RWPE2 (cell line): ENCODE measurements at places on chromosomes 3 and 15.
A peak's percentile ranks its signal among the peaks of the same experiment; 100 is the strongest.

DNA sequence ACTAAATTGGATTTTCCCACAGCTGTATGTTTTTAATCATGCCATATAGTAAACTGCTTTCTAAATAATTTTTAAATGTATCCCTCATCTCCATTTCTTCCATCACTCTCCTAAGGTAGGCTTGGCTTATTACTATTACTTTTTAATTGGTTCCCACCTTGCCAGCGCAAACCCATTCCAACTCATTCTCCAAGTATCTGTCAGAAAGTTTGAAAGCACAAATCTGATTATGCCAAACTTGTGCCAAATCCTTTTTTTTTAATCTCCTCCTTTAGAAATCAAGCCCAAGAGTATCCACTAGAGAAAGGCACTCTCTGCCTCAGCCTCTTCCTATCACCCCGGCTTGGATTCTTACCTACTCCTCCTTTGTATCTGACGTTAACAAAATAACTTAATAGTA, 784.5 kb downstream of the TBL1XR1 start:
- peaks cover 4% of the 10 kb centered on the region for H3K27me3 ChIP-seq
- no peak overlapping the region for H3K4me3 ChIP-seq
- no peak overlapping the region for H3K27ac ChIP-seq

DNA sequence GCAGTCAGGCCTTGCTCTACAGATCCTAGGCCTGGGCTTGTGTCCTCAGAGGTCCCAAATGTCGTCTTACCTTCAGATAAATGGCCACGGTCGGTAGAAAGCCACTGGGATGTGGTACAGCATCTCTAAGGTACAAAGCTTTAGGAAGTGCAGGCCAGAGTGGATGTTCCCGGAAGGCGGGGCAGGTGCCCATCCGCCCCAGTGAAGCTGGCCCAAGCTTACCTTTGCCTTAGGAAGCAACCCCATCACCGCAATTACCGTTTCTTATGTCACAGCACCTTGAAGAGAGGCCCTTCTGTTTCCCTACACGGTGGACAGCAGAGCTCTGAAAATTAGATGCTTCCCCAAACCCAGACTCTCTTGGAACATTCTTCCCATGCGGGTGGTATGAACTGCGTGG, 240.1 kb upstream of the LYSMD4 start:
- H3K4me3 ChIP-seq: no peak overlapping the region
- H3K36me3 ChIP-seq: no peaks in the 10 kb centered on the region
- peaks cover 10% of the 10 kb centered on the region for H3K4me1 ChIP-seq
- H3K27ac ChIP-seq: no peak overlapping the region

DNA sequence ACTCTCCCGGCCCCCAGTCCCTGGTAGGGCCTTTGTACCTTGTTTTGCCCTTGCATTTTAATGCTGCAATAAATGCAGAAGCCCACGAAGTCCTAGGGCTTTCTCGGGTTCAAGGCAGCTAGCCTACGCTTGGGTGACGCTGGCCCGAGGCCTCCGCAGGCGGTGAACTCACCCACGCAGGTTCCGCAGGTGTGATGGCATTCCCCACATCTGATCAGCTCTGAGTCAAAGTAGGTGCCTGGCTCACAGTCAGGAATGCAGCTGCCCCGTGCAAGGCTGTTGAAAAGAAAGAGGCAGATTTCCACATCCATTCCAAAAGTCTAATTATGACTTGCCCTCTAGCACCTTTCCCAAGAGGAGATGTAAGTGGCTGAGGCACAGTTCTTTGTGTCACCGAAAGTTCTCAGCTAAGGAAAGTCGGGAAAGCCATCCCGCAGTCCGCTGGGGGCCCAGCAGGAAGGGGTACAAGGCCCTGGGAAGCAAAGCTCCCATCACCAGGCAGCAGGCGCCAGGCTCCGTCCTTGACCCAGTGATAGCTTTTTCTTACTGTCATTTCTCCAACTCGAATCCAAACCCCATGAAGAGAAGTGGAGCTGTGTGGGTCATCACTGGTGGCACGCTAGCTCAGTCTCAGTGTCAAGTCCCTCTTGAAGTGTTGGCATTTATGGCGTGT, 23.2 kb upstream of the SNRPA1 start:
- H3K36me3 ChIP-seq: no peaks in the 10 kb centered on the region
- H3K4me1 ChIP-seq: no peaks in the 10 kb centered on the region
- no peak overlapping the region for H3K27ac ChIP-seq
- no peak overlapping the region for H3K4me3 ChIP-seq

- no peaks in the 10 kb centered on the region for H3K27me3 ChIP-seq
- H3K36me3 ChIP-seq: no peaks in the 10 kb centered on the region
- DNase-seq: no peak
- H3K4me1 ChIP-seq: peaks cover 23% of the 10 kb centered on the region
These were observed 36.2 kb downstream of the VGLL3 start for GRCh38 chr3:86954747-86955146.

DNA sequence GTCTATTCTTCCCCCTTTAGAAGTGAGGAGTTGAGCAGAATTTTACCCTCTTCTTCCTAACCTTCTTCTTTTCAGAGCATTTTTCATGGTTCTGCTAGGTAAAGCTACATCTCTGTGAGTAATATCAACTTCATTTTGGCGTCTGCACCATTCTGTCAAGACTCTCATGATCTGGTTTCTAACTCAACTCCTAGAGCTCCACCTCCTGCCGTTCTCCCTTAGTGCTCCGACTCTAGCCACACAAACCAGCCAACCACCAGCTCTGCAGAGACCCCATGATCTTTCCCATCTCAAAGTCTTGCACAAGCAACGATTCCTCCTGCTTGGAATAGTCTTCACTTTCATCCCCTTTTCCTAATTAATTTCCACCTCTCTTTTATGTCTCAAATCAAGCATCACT, 193.9 kb upstream of the TMC3 start:
- H3K27me3 ChIP-seq: peaks cover 30% of the 10 kb centered on the region
- H3K36me3 ChIP-seq: no peaks in the 10 kb centered on the region
- H3K4me3 ChIP-seq: no peak overlapping the region
- no peak overlapping the region for H3K27ac ChIP-seq

GRCh38 chr3:176321099-176321498, 876.2 kb downstream of the TBL1XR1 start:
- no peak overlapping the region for H3K27ac ChIP-seq
- H3K36me3 ChIP-seq: no peaks in the 10 kb centered on the region
- H3K27me3 ChIP-seq: no peaks in the 10 kb centered on the region
- DNase-seq: no peak

GRCh38 chr15:74174219-74174957, 878 bp downstream of the ISLR start:
- no peaks in the 10 kb centered on the region for H3K36me3 ChIP-seq
- DNase-seq: peak; percentile 66
- peaks cover 13% of the 10 kb centered on the region for H3K4me1 ChIP-seq
- no peaks in the 10 kb centered on the region for H3K27me3 ChIP-seq
- no peak overlapping the region for H3K4me3 ChIP-seq
- H3K27ac ChIP-seq: no peak overlapping the region

DNA sequence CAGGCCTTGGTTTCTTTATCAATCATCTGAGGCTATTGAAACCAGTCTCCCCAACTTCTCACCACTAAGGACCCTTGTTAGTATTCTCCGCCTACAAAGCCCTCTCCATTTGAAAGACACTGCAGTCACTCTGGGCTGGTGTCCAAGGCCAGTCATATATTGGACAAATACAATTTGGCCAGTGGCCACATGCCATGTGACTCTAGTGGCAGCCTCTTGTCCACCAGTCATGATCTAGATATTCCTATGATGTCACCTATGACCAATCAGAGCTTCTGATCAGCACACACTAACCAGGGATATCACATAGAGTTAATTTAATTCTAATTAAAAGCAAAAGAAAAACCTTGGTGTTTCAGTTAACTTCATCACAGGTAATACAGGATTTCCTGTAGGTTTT, 68.2 kb downstream of the RAB11A start:
- no peaks in the 10 kb centered on the region for H3K27me3 ChIP-seq
- DNase-seq: no peak
- no peak overlapping the region for H3K27ac ChIP-seq
- peaks cover 19% of the 10 kb centered on the region for H3K4me1 ChIP-seq
- no peak overlapping the region for H3K4me3 ChIP-seq

- no peaks in the 10 kb centered on the region for H3K4me1 ChIP-seq
- H3K36me3 ChIP-seq: no peaks in the 10 kb centered on the region
- H3K27me3 ChIP-seq: peaks cover 33% of the 10 kb centered on the region
- H3K27ac ChIP-seq: no peak overlapping the region
These were observed 13.4 kb upstream of the ITGA11 start for GRCh38 chr15:68445351-68445750.

- no peaks in the 10 kb centered on the region for H3K36me3 ChIP-seq
- no peaks in the 10 kb centered on the region for H3K27me3 ChIP-seq
- DNase-seq: no peak
- H3K27ac ChIP-seq: no peak overlapping the region
- no peak overlapping the region for H3K4me3 ChIP-seq
These were observed 4.0 kb upstream of the A4GNT start for GRCh38 chr3:138136201-138136600.

DNA sequence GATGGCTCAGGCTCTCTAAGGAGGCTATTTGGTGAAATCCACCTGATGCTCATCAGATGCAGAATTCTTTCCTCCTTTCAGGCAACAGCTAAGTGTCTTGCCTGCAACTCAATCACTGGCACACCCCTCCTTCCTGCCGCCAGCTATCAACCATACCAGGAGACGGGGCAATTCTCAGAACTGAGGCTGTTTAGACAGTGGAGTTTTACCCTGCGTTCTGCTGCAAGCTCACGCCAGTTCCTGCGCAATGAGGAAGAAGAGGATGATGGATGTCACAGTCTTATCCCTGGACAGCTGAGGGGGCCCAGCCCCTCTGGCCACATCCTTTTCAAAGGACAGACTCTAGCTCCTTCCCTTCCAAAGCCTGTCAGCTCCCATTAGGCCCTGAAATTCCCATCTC, 7.0 kb upstream of the MANF start:
- no peaks in the 10 kb centered on the region for H3K27me3 ChIP-seq
- H3K4me1 ChIP-seq: no peaks in the 10 kb centered on the region
- no peaks in the 10 kb centered on the region for H3K36me3 ChIP-seq
- no peak overlapping the region for H3K27ac ChIP-seq

GRCh38 chr15:39579487-39580116, 1.3 kb upstream of the THBS1 start:
- peak; percentile 97 for DNase-seq
- peaks cover 15% of the 10 kb centered on the region for H3K4me1 ChIP-seq
- no peaks in the 10 kb centered on the region for H3K27me3 ChIP-seq

- H3K4me3 ChIP-seq: peak within 1 kb of the TSS; percentile 47
- H3K36me3 ChIP-seq: no peaks in the 10 kb centered on the region
- no peak within 1 kb of the TSS for H3K27ac ChIP-seq
- no peaks in the 10 kb centered on the region for H3K4me1 ChIP-seq
These were observed at the start of gene EOMES for GRCh38 chr3:27721717-27722564. Gene EOMES, minus strand, starts transcription at chr3:27722323. Its CDS starts 29 bp downstream, at chr3:27722294.

DNA sequence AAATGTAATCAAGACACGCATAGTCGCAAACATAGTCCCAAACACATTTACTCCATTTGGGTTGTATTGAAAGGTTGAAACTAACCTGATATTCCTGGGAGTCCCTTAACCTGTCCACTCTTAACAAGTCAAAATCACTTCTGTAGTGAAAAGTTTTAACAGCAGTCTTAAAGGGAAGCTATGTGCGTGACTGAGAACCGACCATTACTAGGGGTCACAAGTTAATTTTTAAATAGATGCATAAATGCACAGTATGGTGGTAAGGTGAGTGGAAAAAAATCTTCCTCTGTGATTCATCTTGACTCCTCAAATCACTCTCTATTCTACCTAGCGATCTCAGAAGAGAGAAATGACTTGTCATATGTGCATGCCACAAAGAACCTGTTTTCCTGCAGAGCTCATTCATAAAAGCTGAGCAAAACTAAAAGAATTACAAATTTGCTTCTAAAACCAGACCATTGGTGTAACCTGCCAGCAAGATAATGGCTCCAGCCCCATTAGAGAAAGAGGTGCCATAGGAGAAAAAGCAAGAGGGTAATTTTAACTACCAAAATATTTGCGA, 4.8 kb downstream of the GPR15 start:
- H3K27me3 ChIP-seq: no peaks in the 10 kb centered on the region
- no peak for DNase-seq
- H3K4me1 ChIP-seq: no peaks in the 10 kb centered on the region
- no peak overlapping the region for H3K4me3 ChIP-seq
- H3K27ac ChIP-seq: no peak overlapping the region
- H3K36me3 ChIP-seq: no peaks in the 10 kb centered on the region

- no peak for DNase-seq
- H3K4me3 ChIP-seq: no peak overlapping the region
- H3K4me1 ChIP-seq: no peaks in the 10 kb centered on the region
- H3K27me3 ChIP-seq: peaks cover 46% of the 10 kb centered on the region
These were observed 760.3 kb upstream of the ARRDC4 start for GRCh38 chr15:97200161-97200560.

GRCh38 chr3:107981471-107982111, 109.2 kb downstream of the CD47 start:
- H3K36me3 ChIP-seq: no peaks in the 10 kb centered on the region
- DNase-seq: no peak
- peaks cover 6% of the 10 kb centered on the region for H3K4me1 ChIP-seq
- H3K27me3 ChIP-seq: no peaks in the 10 kb centered on the region
- no peak overlapping the region for H3K27ac ChIP-seq

GRCh38 chr15:76905013-76905839, at the start of gene SCAPER:
Gene SCAPER, minus strand, starts transcription at chr15:76905340. Its CDS starts 21,523 bp downstream, at chr15:76883817.
- peaks cover 6% of the 10 kb centered on the region for H3K4me1 ChIP-seq
- H3K27ac ChIP-seq: peak within 1 kb of the TSS; percentile 58
- DNase-seq: peak; percentile 94
- H3K36me3 ChIP-seq: no peaks in the 10 kb centered on the region
- no peaks in the 10 kb centered on the region for H3K27me3 ChIP-seq

GRCh38 chr3:632571-633170, 436.1 kb downstream of the CHL1 start:
- no peaks in the 10 kb centered on the region for H3K27me3 ChIP-seq
- DNase-seq: no peak
- H3K4me3 ChIP-seq: no peak overlapping the region

DNA sequence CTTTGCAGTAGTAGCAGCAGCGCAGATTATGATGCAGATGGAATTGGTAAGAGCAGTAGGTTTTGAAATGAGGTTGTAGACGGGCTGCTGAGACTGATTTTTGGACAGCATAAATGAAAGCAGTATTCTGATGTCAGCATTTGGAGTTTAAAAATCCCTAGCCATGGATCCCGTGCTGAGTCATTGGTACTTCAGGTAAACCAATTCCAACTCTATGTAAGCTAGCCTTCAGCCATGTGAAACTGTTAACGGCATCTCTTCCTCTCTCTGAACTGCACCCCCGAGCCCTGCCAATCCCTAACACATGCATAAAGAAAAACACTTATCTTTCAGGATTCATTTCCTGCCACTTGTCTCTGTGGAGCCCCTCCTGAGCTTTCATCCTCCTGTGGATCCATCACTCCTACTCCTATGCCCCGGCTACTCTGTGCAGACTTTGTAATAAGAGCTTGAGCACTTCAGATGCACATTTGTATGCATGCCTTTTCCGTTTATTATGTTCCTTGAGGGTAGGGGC, 119.0 kb downstream of the AKAP13 start:
- H3K4me3 ChIP-seq: no peak overlapping the region
- no peak overlapping the region for H3K27ac ChIP-seq
- no peaks in the 10 kb centered on the region for H3K36me3 ChIP-seq
- H3K27me3 ChIP-seq: no peaks in the 10 kb centered on the region
- no peak for DNase-seq

GRCh38 chr3:198070871-198071270, 110.9 kb downstream of the LMLN start:
- H3K4me3 ChIP-seq: no peak overlapping the region
- peaks cover 4% of the 10 kb centered on the region for H3K4me1 ChIP-seq
- DNase-seq: no peak
- H3K27me3 ChIP-seq: peaks cover 63% of the 10 kb centered on the region
- H3K36me3 ChIP-seq: no peaks in the 10 kb centered on the region
